ENCODE measurements at places on chromosomes 1 and 21.

- DNase-seq = no peak
Observed at GRCh38 chr1:111707906-111708305, 31.3 kb downstream of the INKA2 start.

GRCh38 chr1:48932366-48932765, 155.7 kb upstream of the BEND5 start:
- DNase-seq = no peak

- no peak for DNase-seq
Observed at GRCh38 chr1:29636936-29637335, 400.6 kb downstream of the PTPRU start.

GRCh38 chr1:178020968-178021640, 51.2 kb upstream of the SEC16B start:
- DNase-seq = no peak

DNA sequence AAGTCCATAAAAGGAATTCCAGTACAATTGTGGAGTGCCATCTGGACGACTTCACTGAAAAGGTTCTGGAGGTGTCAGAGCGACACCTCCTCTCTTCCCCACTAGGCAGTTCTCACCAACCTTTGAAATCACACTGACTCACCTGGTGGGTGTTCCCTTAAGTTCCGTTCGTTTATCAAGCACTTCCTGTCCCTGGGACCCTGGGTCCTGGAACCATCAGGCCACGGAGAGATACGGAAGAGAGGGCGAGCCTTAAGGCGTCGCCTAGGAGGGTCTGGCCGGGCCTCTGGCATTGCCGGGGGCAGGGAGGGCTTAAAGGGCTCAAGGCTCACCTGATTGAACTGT, 317 bp downstream of the SPAG17 start:
- no peak for DNase-seq

DNA sequence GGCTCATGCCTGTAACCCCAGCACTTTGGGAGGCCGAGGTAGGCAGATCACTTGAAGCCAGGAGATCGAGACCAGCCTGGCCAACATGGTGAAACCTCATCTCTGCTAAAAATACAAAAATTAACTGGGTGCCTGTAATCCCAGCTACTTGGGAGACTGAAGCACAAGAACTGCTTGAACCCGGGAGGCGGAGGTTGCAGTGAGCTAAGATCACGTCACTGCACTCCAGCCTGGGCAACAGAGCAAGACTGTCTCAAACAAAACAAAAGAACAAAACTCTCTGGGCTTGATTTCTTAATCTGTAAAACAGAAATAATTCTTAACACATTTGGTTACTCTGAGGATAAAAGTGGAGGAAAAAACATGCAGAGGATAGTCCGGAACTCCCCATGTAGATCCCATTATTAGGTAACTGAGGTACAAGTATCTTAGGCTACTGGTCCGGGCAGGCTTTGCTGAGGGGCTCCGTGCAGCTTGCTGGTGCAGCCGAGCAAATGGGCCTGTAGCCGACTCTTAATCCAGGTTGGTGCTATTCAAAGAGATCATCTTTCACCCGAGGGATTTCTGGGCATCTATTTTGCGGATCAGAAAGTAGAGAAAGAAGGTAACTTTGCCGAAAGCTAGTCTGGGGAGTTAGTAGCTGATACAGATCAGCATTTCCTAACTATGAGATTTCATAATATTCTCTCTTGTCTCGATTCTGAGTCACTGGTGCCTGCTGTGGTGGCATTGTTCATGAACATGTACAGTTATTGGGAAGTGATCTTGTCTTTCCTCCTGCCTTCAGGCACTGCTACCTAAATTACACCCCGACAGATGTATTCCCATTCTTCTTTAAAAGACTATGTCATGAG, 56.8 kb downstream of the NFIA start:
- no peak for DNase-seq

- DNase-seq = no peak
Observed at GRCh38 chr1:28173151-28173979, 3.1 kb downstream of the PTAFR start.

GRCh38 chr1:64846573-64847430, 101.9 kb downstream of the RAVER2 start:
- DNase-seq = no peak

GRCh38 chr1:208045463-208046260, 134.7 kb upstream of the CD34 start:
- DNase-seq = no peak

- DNase-seq = no peak
Observed at GRCh38 chr21:28627691-28628090, 365.0 kb downstream of the LTN1 start.

DNA sequence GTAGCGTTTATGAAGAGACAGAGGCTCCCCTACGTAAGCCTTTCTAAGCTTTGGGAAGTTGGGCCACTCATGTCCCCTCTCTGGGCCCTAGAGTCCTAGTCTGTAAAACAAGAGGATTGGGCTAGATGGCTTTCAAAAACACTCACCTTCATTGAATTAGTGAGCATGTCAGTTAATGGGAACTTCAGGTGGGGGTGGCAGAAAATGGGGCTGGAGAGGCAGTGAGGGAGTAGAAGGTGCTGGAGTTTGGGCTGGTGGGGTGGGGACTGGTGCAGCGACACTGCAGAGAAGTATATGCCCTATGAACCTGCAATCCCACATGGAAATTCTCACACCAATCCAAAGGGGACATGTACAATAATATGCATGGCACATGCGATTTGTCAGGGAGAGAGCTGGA, 182.7 kb downstream of the C1orf94 start:
- DNase-seq = no peak

Data from stimulated activated CD4-positive, alpha-beta T cell treated with anti-CD3 and anti-CD28 coated beads, Interleukin-2, amount 100 ng/mL, for 4 hours (primary cell).